ENCODE measurements at places on chromosomes 4 and X.
A peak's percentile ranks its signal among the peaks of the same experiment; 100 is the strongest.

DNA sequence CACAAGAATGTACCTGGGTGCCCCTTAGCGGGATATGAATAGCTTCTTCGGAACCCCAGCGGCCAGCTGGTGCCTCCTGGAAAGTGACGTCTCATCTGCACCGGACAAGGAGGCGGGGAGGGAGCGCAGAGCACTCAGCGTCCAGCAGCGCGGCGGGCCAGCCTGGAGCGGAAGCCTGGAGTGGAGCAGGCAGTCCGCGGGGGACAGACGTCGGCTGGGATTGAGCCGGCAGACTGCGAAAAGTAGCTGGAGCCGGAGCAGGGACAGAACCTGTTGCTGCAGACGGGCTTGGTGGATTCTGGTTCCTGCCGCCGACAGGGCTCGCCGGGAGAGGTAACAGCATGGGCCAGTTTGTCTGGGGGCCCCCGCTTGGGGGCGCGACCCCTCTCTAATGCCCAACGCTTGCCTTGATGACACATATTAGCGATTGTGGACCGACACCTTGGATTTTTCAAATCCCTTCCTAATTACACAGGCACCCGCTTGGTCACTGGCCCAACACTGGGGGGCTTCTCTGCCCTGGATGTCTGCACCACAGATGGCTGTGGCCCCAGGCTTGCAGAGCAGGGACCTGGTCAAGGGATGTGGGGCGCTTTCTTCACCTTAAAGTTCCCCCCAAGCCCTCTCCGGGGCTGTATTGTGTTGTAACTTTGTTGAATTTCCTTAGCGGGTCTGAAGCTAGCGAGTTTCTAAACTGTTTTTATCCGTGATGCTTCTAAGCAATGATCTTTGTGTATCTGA lies at the start of gene NPFFR2:
TSS of gene NPFFR2 (plus strand) at position 133 of the 741 bp plus-strand sequence. CDS start 96,592 bp downstream, outside the sequence.
- DNase-seq = no peak

DNA sequence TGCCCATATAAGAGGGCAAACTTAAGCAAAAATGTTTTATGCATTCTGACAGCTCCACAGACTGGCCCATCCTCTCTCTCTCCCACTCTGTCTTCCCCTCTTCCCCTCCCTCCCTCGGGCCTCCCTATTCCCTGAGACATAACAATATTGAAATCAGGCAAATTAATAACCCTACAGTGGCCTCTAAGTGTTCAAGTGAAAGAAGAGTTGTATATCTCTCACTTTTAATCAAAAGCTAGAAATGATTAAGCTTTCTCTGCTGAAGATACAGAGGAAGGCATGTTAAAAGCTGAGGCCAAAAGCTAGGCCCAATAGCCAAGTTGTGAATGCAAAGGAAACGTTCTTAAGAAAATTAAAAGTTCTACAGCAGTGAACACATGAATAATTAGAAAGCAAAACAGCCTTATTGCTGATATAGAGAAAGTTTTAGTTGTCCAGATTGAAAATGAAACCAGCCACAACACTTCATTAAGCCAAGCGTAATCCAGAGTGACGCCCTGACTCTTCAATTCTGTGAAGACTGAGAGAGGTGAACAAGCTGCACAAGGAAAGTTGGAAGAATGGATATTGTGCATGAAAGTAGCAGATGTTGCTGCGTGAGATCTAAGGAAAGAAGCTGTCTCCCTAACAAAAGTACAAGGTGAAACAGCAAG lies 54.9 kb downstream of the USO1 start:
- DNase-seq = no peak

DNA sequence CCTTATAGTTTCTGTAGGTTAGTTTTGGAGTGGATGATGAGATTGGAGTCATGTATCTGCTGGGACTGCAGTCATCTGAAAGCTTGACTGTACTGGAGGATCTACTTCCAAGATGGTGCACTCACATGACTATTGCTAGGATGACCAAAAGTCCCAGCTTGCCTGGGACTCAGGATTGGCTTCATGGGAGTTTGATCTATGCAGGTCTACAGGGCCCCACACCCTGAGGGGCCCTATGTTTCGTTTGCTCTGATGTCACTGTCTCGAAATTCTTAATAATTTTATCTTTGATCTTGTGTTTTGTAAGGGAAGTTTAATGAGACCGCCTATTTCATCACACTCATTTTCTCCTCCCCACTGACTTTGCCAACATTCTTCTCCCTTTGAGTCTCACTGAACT lies at the start of gene SMIM9:
TSS of gene SMIM9 (minus strand) at position 101 of the 400 bp plus-strand sequence. CDS start 3,806 bp downstream, outside the sequence.
- no peak for DNase-seq

GRCh38 chrX:155632431-155633100 lies 19.8 kb upstream of the TMLHE start:
- peak; percentile 2 for DNase-seq

DNA sequence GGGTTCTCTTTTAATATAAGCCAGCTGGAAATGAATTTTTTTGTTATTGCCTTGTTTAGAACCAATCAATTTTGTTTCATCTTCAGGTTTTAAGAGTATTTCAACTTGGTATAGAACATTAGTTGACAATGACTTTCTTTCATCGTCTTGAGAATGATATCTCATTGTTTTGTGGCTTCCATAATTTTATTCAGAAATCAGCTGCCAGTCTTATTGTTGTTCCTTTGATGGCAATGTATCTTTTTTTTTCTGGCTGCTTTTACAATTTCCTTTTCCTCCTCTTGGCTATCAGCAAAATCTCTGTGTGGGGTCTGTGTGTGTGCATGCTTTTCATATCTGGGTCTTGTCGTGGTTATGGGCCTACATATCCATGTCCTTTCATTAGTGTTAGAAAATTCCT lies 1536.4 kb upstream of the TENM3 start:
- DNase-seq = no peak

DNA sequence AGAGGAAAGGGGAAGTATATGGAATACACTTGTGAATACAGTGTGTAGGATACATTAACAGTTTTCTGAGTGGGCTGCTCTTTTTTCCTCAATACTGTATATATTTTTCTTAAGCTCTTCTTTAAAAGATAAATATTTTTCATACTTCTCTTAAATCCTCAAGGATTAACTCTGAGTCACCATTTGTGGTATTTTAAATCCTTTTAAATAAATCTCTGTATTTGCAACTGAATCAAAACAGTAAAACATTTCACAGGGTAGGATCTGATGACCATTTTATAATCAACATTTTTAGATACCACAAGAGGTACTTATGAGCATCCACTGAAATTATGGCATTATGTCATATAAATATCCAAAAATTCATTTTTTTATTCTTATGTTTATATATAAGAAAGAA lies 87.6 kb downstream of the GAB1 start:
- no peak for DNase-seq

DNA sequence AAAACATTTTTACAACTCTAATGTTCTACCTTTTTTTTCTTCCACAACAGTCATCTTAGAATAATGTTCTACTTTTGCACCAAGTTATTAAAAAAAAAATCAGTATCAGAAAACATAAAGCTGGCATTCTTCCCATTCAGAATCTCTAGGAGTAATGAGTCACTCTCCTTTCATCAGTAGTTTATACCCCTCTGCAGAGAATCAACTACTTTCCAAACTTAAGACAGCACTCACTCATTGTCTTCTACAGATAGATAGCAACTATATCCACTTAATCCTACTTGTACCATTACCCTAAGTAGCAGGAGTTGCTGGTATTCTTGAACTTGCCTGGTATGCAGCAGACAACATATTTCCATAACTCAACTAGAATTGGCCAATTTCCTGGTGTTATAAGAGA lies 3.2 kb downstream of the TIGD4 start:
- DNase-seq = no peak

DNA sequence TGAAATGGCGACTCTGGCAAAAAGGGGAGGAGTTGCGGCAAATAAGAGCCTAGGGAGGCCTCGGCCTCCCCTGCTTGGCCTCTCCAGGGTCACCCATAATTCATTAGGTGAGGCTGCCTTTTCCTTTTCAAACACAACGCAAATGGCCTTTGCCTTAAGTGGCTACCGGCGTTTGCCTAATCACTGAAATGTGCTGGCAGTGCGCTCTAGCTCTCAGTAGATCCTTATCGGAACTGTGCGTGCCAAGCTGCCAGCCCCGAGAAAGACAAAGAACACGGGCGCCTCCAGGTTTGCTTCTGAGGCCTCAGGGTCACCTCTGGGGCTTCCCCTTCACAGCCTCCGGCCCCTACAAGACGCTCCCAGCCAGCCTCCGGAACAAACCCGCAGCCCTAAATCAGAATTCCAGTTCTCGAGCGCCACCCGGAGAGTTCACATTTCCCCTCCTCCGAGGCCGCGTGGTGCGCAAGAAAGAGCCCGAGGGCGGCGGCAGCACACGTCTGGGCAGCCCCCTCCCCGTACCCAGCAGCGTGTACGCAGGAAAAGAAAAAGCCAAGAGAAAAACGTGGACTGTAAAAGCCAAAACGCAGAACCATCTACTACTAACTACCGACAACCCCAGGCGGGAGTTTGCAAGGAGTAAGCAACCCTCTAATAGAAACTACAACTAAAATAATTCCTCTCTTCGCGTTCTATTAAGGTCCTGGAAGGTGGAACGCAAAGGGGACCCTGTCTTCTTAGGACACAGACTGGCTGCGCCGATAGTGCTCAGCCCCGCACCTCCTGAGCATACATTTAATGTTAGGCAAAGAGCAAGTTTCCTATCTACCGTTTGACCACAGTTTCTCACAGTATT lies 76.5 kb upstream of the BCOR start:
- DNase-seq = peak; percentile 58

GRCh38 chr4:182022909-182023308 lies 220.3 kb upstream of the TENM3 start:
- no peak for DNase-seq

- DNase-seq = no peak
These were observed 29.6 kb downstream of the NOP14 start for GRCh38 chr4:2933566-2934076.

GRCh38 chrX:631802-632365 lies 1.3 kb downstream of the SHOX start:
- no peak for DNase-seq

GRCh38 chrX:46572340-46572936 lies 1.1 kb upstream of the CHST7 start:
- DNase-seq = no peak

DNA sequence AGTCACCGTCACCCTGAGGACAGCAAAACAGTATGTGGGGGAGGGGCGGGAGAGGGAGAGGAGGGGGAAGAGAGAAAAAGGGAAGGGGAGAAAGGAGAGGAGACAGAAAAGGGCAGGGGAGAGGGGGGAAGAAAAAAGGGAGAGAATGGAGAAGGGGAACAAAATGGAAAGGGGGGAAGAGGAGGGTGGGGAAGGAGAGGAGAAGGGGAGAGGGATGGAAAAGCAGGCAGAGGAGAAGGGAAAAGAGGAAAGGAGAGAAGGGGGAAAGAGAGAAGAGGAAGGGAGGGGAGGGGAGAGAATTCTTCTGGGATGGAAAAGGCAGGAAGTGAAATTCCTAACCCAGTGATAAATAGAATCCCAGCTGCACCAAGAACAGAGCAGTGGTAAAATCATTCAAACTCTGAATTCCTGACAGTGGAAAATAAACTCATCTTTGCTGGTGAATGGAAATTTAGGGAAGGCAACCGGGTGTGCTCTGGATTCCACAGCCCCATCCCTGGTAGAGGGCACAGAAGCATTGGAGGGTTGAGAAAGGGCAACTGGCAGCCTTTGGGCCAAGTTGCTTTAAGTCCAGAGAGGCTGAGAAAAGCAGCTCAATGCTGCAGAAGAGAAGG lies 244.2 kb downstream of the BCOR start:
- no peak for DNase-seq

GRCh38 chr4:83993774-83994173 lies 457.9 kb downstream of the GPAT3 start:
- DNase-seq = peak; percentile 44

DNA sequence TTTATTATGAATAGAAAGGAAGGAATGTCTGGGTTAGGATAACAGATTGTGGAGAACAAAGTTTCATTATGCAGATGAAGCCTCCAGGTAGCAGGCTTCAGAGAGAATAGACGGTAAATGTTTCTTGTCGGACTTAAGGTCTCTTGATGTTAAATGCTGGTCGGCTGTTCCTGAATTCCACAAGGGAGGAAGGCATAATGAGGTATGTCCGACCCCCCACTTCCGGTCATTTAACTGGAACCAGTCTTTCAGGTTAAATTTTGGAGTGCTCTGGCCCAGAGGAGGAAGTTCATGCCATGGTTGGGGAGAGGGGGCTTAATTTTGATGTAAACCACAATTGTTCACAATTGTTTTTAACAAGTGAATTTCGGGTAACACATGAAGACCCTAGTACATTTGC lies 158.1 kb upstream of the VCX3A start:
- DNase-seq = no peak

DNA sequence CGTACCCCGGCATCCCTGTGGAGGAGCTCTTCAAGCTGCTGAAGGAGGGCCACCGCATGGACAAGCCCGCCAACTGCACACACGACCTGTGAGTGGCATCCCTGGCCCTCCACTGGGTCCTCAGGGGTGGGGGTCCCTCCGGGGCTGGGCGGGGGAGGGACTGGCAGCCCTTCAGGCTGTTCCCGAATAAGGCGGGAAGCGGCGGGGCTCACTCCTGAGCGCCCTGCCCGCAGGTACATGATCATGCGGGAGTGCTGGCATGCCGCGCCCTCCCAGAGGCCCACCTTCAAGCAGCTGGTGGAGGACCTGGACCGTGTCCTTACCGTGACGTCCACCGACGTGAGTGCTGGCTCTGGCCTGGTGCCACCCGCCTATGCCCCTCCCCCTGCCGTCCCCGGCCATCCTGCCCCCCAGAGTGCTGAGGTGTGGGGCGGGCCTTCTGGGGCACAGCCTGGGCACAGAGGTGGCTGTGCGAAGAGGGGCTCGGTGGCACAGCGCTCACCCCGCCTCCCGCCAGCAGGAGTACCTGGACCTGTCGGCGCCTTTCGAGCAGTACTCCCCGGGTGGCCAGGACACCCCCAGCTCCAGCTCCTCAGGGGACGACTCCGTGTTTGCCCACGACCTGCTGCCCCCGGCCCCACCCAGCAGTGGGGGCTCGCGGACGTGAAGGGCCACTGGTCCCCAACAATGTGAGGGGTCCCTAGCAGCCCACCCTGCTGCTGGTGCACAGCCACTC lies 13.7 kb downstream of the FGFR3 start:
- DNase-seq = no peak

DNA sequence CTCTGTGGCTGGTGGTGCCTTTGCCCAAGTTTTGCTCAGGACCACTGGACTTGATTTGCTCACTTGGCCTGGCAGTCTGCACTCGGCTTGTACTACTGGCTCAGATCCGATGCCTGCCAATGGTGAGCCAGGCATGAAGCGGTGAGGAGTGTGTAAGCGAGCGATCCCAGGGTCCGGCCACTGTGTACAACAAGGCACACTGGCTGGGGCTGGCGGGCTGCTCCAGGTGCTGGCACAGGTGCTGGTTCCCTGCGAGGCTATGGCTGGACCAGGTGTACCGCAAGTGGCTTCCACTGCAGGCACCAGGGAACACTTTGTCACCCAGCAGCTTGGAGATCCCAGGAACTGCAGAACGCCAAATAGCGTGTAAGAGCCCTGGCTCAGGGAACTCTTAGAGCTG lies 329.7 kb downstream of the CCSER1 start:
- DNase-seq = no peak

- DNase-seq = peak; percentile 88
These were observed 320.6 kb upstream of the PPARGC1A start for GRCh38 chr4:24210332-24210902.

- no peak for DNase-seq
These were observed 338.4 kb upstream of the NOCT start for GRCh38 chr4:138677212-138677611.
